A172 (cell line): ENCODE measurements at places on chromosomes 3 and 15.

GRCh38 chr3:26932752-26933151 is 310.2 kb downstream of the LRRC3B start:
- DNase-seq, result no peak

DNA sequence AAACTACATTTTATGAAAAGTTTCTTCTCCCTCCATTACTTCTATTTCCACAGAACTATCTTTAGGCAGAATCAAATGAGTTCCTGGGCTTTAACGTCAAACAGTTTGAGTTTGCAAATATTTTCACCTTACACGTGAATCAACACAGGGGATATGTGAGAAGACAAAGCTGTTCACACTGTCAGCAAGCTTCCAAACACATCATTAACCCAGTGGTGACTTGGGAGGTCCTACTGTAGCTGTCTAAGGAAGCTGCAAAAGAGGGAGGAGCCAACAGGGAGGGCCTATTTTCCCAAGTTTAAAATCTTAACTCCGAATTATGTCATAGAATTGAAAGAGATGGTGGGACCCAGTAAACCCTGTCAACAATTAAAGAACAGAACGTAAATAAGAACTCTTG is 337.8 kb upstream of the DNAJC19 start:
- no peak for DNase-seq

- peak; percentile 87 for DNase-seq
These were observed 52.8 kb downstream of the PLXNA1 start for GRCh38 chr3:127035677-127036076.

GRCh38 chr3:140238646-140239314 is 303.8 kb downstream of the CLSTN2 start:
- no peak for DNase-seq

DNA sequence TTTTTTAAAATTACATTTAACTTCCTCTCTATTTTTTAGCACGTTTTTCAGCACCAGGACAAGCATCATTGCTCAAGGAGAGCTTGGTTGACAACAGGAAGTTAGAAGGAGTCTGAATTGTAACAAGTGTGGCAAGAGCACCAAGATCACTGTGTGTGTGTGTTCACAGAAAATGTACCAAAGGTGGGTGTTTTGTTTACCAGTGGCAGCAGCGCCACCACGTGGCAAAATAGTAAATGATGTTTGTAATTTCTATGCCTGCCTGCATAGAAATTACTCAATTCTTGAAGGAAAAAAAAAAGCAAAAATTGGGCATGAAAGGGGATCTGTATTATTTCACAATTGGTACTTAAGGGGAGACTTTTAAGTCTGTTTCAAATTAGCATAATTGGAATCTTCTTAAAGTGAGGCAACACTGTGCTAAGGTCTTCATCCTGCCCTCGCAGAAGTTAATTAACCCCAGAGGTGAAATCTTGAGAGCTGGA is 7.4 kb upstream of the U2SURP start:
- peak; percentile 64 for DNase-seq

- DNase-seq, result peak; percentile 91
These were observed 70.1 kb downstream of the CEMIP start for GRCh38 chr15:80849308-80849707.

DNA sequence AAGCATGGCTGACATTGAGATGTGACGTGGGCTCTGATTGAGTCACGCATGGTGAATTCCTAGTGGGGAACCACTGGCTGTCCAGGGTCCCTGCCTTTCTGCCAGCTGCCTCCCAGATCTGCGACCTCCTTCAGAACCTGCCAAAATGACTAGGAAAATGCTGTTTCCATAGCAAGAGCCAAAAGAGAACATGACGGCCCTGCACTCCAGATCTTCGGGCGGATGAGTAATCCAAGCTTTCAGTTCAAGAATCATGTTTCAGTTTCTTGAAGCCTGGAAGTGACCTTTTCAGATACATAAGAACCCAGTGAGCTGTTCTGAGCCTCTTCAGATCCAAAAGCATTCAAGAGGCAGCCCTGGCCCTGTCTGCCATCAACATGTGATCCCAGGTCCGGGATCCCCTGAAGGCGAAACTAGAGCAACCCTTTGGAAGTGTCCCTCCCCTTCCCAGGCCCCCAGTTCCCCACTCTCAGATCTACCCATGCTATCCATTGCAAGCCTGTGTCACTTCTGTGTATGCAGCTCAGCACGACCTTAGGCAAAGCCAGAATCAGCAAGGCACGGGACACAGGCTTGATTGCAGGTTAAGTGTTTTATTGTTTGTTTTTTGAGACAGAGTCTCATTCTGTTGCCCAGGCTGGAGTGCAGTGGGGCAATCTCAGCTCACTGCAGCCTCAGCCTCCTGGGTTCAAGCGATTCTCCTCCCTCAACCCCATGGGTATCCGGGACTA is 19.7 kb downstream of the ANKRD63 start:
- DNase-seq, result no peak

GRCh38 chr15:76346669-76347481 is 10.3 kb downstream of the ISL2 start:
- no peak for DNase-seq

- no peak for DNase-seq
These were observed 62.6 kb downstream of the OSBPL10 start for GRCh38 chr3:31918179-31919150.

DNA sequence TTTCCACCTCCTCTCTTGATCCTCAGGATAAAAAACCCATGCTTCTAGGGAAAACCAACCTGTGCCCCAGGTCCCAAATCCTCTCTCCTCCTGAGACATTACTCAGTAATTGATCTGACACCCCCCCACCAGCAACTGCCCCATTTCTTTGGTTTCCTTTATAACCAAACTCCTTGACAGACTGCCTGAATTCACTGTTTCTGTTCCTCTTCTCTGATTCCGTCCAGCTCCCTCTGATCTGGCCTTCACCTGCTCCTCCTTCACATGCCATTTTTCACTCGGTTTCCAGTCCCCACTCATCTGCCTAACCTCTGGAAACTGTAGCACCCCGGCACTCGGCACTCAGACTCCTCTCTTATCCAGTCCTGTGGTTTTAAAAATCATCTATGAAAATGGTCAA is 2.1 kb downstream of the CCDC51 start:
- DNase-seq, result no peak

- DNase-seq, result no peak
These were observed 733.7 kb downstream of the TBL1XR1 start for GRCh38 chr3:176463610-176464009.

DNA sequence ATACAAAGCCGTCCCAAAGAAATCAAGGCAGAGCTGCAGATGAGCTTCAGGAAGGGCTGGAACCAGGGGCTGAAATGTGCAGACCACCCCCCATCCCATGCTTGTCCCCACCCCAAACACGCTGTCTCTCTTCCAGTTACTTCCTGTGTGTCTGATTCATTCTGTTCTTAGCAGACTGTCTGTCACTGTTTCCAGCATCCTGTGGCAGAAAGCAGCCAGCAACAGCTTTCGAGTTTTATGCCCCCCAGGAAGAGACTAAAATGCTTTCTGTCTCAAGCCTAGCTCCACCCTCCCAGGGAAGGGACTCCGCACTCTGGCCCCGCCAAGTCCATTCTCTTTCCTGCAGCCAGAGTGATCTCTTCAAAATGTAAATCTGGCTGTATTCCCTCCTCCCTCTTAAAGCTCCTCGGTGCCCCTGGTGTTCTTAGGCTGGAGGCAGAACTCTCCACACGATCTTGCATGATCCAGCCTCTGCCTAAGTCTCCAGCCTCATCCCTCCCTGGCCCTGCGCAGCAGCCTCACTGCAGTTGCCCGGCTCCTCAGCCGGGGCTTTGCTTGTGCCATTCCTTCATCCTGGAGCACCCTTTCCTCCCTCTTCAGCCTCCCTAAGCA is 41.5 kb downstream of the HRH1 start:
- peak; percentile 88 for DNase-seq

DNA sequence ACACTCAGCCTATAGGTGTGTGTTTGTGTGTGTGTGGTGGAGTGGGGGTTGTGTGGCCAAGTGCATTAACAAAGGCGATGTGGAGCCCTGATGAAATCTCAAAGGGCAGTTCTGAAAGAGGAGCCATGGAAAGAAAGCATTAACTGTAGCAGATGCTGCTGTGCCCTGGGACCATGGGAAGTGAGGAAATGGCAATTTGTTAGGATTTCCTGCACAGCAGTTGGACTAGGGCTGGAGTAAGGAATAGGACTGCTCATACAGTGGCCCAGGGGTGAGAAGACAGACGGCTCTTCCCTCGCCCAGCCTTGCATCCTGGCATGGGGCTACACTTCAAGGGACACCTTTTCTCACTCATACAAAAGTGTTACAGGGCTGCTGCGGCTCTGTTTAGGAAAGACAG is 12.3 kb upstream of the ZBTB38 start:
- no peak for DNase-seq

DNA sequence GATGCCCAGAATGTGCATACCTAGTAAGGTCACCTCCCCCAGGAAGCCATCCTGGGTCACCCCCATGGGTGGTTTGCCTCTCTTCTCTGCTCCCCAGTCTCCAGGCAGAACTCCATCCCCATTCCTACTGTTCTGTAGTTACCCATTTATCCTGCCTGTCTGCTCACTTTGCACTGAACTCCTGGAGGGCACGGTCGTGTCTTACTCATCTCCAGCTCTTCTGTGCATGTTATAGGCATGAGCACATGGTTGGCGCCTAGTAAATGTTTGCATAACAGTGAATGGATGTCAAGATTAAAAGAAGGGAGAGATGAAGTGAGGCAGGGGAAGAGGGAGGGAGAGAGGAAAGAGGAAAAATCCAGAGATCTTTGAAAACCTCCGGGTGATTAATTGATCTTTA is 208.4 kb upstream of the TRIM42 start:
- no peak for DNase-seq

- no peak for DNase-seq
These were observed 7.3 kb downstream of the LINGO1 start for GRCh38 chr15:77625376-77625775.

DNA sequence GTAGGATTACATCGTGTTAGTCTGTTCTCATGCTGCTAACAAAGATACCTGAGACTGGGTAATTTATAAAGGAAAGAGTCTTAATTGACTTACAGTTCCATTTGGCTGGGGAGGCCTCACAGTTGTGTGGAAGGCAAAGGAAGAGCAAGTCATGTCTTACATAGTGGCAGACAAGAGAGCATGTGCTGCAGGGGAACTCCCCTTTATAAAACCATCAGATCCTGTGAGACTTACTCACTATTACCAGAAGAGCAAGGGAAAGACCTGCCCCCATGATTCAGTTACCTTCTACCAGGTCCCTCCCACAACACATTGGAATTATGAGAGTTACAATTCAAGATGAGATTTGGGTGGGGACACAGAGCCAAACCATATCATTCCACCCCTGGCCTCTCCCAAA is 3.4 kb downstream of the SLC25A26 start:
- no peak for DNase-seq

DNA sequence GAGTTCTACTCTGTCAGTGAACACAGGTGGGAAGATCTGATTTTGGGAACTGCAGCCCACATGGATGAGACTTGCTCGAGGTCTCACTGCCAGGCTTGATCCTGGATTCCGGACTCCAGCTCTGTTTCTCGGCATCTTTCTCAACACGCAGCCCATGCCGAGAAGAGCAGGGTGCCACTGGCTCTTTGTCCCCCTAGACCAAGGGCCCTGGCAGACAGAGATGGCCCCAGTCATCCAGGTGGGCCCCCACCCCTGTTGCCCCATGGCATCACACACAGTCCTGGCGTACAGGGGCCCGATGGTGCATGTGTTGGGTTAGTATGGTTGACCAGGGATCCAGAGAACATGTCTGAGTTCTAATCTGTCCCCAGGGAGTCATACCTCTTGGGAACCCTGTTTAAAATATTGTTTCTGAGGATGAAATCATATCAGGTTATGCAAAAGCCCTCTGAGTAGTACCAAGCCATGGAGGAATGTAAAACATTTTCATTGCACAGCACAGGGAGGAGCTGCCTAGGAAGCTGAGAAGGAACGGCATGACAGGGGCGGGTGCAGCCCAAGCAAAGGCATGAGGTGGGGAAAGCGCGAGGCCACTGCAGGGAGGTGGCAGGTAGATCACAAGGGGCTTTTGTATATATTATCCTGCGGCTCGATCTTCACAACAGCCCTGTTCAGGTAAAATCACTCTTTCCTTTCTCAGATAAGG is 320.6 kb downstream of the UACA start:
- DNase-seq, result no peak

DNA sequence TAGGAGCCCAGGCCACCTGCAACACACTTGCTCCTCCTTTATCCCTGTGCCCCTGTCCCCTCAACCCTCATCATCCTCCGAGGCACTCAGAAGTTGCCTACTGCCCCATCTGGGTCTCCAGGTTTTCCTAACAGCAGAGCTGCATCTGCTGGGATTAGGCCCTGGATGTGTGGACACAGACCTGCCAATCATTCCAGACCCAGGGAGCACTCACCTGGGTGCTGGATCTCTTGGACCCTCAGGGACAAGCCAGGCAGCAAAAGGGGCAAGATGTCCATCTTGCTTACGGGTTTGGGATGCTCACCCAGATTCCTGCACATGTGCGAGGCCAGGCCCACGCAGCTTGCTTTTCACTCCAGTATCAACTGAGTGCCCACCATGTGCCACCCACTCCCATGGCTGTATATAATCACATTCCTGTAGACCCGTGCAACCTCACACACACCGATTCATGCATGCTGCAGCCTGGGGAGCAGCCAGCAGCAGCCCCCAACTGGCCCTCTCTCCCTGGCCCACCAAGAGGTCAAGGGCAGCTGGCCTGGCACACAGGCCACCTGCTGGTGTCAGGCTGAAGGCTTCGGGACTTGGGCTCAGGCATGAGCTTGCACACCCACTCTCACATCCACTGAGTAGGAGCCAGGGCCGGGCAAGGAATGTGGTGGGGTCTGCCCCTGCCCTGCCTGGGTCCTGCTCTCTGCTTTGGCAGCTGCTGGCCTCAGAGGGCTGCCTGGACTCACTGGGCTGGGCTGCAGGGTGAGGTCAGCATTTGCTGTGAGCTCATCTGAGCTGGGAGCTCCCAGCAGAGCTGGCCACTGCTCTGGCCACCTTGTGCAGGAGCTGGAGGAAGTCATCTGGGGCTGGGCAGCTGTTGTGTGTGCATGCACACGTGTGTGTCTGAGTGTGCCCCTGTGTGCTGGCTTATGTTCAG is 14.9 kb downstream of the PRKCD start:
- no peak for DNase-seq

DNA sequence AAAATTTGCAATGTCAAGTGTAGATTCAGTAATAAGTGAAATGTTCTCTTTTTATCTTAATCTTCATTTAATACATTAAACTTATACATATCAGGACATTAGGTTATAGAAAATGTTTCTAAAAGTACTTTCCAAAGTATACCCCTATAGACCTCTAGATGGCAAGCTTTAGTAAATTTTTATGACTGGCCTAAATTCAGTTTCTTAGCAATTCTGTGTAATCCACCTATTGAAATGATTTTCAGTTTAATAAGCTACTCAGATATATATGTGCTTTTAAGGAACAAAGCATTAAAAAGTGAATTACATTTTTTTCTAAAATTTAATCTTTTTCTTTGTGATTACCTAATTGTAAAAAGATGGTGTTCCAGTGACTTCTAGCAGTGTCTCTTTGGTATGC is 342.2 kb downstream of the GBE1 start:
- DNase-seq, result no peak

- DNase-seq, result no peak
These were observed 33.1 kb downstream of the PTX3 start for GRCh38 chr3:157469561-157470294.

DNA sequence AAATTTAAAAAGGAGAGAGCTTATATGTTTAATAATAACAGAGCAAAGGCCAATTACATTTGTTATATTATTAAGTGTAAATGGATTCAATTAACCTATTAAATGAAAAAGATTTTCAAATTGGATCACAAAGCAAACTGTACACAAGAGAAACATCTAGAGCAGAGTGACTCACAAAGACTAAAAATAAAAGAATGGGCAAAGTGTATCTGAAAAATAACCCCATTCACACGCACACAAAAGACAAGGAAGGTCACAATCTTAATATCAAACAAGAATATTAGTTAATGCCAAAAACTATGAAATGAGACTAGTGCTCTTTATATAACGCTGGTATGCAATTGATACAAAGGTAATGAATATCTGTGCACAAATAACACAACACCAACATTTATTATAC is 65.7 kb downstream of the MOBP start:
- no peak for DNase-seq
